ENCODE measurements at places on chromosomes 6 and 20.

DNA sequence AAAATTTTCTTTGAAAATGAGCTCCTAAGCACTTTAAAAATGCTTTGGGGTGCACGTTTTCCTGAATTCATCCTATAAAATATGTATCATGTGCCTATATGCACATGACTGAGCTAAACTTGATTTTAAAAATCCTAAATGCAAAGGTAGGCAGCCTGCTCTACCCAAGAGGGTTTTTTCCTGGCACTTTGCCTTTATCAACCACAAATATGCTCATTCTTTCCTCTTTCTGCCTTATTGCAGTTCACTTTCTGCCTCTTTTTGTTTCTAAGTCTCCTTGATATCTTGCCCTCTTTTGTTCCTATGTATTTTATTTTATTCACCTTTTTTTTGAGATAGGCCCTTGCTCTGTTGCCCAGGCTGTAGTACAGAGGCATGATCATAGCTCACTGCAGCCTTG lies 229.3 kb downstream of the GRM1 start:
- DNase-seq = no peak

GRCh38 chr6:70811788-70812187 lies 144.1 kb downstream of the SMAP1 start:
- DNase-seq = no peak

- no peak for DNase-seq
Measured at GRCh38 chr6:26044140-26045064, 42.8 kb upstream of the HFE start.

DNA sequence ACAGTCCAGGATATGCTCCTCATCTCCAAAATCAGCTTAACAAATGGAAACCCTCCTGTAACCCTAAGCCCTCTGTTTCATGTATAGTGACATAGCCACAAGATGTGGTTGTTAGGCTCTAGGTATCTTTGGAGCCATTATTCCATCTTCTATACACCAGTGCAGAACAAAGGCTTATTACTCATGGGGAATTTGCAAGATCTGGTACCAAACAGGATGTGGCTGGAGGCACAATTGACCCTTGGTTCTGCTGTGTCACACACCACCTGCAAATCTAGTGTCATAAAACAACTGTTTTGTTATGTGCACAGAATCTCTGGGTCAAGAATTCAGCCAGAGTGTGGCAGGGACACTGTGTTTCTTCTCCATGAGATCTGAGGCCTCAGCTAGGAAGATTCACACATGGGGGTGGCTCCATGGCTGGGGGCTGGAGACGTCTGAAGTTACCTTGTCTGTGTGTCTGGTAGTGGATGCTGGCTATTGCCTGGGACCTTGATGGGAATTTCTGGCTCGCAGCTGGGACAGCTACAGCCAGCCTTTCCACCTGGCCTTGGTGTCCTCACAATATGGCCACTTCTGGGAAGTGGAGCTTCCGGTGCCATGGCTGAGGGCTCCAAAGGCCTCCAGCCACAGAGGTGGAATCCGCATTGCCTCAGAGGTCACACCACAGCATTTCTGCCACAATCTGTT lies 369.9 kb downstream of the CDH26 start:
- no peak for DNase-seq
